ENCODE measurements at places on chromosomes 2 and 18.

- DNase-seq, result no peak
These were observed 142.2 kb upstream of the PXDN start for GRCh38 chr2:1886405-1886992.

GRCh38 chr18:28086670-28087552, 90.0 kb downstream of the CDH2 start:
- DNase-seq, result no peak

- DNase-seq, result no peak
These were observed 367.0 kb upstream of the RAB12 start for GRCh38 chr18:8242151-8242696.

DNA sequence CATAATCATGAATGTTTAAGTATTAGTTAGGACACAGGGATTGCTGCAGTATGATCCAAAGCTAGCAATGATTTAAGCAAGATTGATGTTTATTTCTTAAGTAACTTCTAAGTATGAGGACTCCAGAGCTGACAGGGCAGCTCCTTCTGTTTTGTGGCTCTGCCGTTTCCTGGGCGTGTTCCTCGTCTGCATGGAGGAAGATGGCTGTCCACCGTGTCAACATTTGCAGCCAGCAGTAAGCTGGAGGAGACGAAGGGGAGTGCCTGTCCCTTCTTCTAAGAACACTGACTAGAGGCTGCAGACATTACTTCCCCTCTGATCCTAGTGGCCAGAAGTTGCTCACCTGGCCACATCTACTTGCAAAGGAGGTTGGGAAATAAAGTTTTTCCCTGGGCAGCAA, 144.1 kb downstream of the MYO1B start:
- DNase-seq, result no peak

GRCh38 chr2:125240870-125241269, 1215.8 kb downstream of the CNTNAP5 start:
- DNase-seq, result no peak

DNA sequence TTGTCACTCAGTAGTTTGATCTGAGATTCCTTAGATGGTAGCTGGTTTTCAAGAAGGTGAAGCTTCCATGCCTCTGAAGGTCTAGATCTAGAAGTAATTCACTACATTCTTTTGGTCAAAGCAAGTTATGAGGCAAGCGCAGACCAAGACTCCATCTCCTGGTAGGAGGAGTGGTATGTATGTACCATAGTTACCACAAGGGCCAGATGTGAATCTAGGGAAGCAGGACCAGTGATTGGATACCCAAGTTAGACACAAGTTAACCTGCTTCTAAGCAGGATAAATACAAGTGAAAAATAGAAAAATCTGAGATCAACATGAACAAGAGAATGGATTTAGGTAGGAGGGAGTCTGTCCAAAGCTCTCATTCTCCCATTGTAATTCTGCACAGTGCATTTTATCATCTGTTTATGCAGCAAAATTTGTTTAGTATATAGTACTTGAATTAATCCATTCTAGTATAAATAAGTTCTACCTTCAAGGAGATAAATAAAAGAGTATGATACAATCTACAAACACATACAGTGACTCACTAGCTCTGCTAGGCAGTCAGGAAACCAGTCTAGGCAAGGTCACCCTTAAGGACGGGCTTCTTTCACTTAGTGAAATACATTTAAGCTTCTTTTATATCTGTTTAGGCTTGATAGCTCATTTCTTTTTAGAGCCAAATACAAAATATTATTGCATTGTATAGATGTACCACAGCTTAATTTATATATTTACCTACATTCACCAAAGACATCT, 14.2 kb upstream of the DOCK10 start:
- DNase-seq, result no peak

DNA sequence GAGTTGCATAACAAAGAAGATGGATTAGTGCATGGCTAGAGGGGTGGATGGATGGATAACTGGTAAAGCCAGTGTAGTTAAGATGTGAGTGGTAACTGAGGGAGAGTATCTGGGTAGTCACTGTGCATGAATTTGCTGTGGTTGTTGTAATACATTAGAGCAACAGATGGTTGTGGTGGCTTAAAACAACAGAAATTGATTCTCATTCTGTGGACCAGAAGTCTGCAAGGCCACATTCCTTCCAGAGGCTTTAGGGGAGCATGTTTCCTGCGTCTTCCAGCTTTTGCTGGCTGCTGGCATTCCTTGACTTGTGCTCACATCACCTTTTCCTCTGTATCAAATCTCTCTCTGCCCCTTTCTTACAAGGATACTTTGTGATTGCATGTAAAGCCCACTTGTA, 155.4 kb downstream of the ASB1 start:
- DNase-seq, result no peak

- DNase-seq, result no peak
These were observed 9.2 kb downstream of the DNMT3A start for GRCh38 chr2:25332571-25332970.

GRCh38 chr18:27954226-27954625, 222.7 kb downstream of the CDH2 start:
- DNase-seq, result no peak

DNA sequence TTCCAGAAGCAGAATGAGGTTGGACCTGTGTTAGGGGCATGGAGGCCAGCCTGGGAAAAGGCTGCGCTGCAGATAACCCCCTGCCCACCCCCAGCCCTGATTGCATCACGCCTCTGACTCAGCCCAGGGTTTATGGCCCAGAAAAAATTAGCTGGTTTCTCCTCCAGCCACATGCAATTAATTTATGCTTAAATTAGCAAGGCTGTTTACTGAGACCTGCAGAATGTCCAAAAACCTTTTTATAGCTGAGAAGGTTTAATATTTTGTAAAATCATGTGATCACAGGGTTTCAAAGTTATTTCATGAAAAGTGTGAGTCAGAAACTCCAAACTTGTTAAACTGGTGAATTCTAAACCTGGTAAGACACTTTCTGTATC, 123.1 kb upstream of the HDAC4 start:
- DNase-seq, result no peak

DNA sequence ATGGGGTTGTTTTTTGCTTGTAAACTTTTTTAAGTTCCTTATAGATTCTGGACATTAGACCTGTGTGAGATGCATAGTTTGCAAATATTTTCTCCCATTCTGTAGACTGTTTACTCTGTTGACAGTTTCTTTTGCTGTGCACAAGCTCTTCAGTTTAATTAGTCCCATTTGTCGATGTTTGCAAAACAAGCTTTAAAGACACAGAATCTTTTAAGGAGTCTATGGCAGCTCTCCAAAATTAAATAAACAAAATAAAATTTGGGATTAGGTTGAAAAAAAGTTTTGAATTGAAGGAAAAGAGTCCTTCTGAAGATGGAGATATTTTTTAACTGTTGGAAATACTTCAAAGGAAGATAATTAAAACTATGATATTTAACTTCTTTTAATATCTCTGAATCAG, 88.8 kb downstream of the MAP3K20 start:
- DNase-seq, result no peak

DNA sequence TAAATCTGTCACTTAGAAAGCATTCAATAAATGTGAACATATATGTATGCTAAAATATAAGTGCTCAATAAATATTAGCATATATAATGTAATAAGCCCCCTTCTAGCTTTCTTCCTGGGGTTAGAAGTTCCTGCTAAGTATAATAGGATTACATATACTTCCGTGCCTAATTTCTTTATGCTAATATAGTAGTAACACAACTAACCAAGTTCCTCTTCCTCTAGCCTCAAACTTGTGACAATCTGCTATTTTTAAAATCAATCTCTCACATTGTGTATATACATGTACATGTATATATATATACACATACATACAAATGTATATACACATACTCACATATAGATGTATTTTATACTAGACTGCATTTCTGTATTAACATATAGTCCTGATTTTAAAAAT, 32.2 kb downstream of the TLK1 start:
- DNase-seq, result no peak

DNA sequence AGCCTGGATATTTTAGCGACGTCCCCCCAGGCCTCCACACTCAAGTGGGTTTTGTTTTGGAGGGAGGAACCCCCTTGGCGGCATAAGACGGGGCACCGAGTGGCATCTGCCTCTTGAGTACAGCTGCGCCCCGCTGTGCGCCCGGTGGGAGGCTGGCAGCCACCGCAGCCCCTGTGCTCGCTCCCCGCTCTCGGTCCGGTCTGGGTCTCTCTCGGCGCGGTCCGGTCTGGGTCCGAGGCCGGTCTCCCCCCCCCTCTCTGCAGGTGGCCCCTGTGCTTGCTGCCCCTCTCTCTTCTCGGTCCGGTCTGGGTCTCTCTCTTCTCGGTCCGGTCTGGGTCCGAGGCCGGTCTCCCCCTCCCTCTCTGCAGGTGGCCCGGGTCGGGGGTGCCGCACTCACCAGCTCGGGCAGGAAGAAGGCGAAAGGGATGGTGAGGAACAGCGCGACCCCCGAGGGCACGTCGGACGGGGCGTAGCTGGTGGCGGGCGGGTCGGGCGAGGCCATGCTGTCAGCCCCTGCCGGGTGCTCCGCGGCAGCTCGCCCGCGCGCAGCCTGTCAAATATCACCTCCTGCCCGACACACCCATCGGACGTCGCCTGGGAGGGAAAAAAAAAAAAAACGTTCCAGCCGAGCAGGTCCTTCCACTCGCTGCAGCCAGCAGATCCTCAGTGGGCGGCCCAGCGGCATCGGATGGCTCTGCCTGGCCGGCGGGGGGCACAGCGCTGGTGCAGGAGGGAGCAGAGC, at the start of gene MALL:
Gene MALL, minus strand, starts transcription at position 532 of the 742 bp plus-strand sequence. Its CDS starts 30 bp downstream, at position 502.
- DNase-seq, result no peak

DNA sequence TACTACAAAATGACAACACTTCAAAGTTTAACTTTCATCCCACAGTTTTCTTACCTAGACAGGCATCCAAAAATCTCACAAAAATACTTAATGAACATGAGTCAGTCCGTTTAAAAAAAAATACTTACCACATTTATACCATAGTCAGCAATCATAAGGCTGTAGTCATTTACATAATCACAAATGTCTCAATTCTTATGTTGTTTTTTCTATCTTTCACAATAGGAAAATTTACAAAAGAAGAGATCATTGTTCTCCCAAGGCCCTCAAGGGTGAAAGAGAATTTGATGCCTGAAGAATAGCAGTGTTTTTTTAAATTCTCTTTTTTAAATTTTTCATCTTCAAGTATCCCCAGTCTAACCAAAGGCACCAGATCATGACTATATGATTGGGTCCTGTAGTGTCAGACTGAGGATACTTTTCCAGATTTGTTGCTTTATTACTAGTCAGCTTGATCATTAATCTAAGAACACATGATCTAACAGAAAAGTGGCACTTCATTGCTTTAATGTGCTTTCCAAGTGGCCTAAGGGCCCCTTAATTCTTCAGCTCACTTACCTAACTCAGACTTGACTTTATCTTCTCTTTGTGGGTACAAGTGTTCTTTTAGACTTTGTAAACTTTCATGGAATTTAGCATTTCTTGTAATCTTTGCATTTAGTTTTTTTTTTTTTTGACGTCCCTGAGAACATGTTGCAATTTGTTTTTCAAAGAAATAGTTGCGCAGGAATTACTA, 4.7 kb downstream of the SCYGR5 start:
- no peak for DNase-seq

DNA sequence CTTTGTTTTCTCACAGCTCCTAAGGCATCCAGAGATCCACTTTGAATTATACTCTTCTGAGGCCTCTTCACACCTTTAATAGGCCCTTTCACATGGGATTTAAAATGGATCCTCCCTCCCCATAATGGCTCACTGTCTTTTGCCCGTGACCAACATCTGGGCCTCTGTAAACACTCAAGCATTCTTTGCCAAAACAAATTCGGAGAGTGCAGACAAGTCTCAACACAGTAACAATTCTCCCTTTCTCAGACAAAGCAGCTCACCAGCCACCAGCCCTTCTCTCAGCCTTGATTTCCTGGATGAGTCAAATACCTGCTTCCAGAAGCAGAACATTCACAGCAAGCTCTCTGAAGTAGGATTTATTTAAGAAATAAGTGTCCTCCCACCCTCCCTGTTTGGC, 14.0 kb upstream of the IMP4 start:
- DNase-seq, result no peak

DNA sequence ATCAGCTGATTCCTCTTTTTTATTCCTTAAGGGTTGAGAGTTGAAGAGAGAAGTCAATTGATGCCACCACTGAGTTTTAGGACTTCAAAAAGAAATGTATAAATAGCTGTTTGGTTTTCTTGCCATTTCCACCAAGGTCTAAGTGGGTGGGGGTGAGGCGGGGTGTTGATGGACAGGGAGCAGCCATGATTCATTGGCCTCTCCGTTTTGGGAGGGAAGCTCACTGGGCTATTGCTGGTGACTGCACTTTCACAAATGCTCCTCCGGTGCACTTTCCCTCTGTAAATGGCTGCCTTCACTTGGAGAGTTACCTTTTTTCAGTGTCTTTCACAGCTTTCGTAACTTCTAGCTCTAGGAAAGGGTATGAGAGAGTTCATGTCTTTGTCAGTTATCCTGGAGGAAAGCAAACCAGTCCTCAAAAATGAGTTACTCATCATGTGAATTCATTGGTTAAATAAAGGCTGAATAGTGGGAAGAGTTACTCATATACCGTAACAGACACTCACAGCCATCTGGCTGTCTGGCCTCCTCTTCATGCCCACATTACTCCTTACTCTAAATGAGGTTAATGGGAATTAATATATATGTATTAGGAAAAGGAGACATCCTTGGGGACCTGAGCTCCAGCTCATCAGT, 17.4 kb upstream of the CTAGE1 start:
- no peak for DNase-seq

GRCh38 chr2:65293376-65293775, 65.7 kb downstream of the ACTR2 start:
- no peak for DNase-seq
